ENCODE measurements at places on chromosomes 6 and 20.

GRCh38 chr6:75023634-75024033 is 182.2 kb downstream of the COL12A1 start:
- DNase-seq, result no peak

- DNase-seq, result no peak
Observed at GRCh38 chr20:37376324-37376723, 30.4 kb downstream of the SRC start.

GRCh38 chr6:148984531-148985056 is 237.8 kb downstream of the UST start:
- DNase-seq, result no peak

DNA sequence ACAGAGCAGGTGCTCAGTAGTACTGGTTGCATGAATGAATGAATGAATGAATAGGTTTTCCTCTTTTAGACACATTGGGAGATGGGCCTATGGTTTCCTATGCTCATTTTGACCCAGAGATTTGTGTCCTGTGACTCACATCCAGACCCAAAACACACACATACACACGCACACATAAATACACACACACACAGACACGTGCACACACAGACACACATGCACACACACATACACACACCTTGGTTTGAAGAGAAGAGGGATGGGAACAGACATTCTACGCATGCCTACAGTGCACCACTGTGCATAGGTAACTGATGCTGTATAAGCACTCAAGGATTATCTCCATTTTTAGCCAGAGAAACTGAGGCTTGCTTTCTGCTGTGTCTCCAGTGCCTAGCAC is 4.1 kb downstream of the JPH2 start:
- DNase-seq, result no peak

DNA sequence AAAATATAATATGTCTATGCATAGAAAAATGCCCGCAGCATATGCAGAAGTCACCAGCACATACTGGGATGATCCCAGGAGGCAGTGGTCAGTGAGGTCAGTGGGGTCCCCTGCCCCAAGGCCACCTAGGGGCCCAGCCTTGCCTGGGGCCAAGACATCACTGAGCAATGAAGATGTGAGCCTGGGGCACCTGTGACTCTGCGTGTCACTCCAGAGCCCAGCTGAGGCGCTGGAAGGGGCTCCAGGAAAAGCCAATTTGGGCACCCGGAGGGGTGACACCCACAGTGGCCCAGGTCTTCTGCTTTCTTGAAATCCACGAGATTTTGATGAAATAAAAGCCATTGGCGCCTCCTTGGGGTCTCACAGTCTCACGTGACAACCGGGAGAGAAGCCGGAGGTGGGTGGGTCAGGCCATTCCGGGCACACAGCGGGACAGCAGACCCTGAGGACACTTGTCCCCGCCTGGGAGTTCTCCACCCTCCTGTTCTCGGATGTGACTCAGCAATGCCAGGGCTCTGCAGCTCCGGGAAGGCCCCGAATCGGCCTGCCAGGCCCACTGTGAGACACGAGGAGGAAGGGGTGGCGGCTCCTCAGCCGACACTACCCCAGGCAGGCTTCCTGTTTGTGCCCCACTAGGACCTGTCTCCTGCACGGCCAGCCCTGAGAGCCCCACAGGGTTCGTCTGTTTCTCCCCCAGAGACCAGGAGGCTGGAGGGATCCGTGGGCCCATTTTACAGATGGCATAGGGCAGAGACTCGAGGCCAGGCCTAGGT is 24.4 kb upstream of the SLCO4A1 start:
- no peak for DNase-seq
